Activated gamma-delta T cell (primary cell): ENCODE measurements at places on chromosomes 11 and 22.

- DNase-seq: no peak
Measured at GRCh38 chr11:125387901-125388300, 108.2 kb downstream of the FEZ1 start.

- no peak for DNase-seq
Measured at GRCh38 chr22:37544955-37545702, 15.2 kb upstream of the CDC42EP1 start.

GRCh38 chr11:112421879-112422278, 161.2 kb upstream of the PLET1 start:
- DNase-seq: no peak

- no peak for DNase-seq
Measured at GRCh38 chr22:37647928-37648327, 8.5 kb downstream of the SH3BP1 start.

DNA sequence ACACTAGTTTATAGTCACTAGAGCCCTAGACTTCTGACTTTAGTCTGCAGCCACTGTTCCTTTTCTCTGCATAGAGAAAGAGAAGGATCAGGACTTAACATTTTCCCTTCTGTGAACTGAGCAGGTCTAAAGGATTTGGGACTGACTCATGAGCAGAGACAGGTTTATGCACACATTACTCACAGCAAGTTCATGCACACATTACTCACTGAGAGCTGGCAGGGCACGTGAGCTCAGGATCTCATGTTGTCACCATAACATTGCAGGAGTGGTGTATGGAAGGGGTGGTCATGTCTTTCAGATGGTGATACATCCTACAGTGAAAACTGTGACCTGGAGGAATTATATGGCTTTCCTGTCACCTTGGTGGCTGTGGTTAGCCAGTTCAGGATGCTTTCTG, 56.4 kb downstream of the CEP164 start:
- DNase-seq: no peak

DNA sequence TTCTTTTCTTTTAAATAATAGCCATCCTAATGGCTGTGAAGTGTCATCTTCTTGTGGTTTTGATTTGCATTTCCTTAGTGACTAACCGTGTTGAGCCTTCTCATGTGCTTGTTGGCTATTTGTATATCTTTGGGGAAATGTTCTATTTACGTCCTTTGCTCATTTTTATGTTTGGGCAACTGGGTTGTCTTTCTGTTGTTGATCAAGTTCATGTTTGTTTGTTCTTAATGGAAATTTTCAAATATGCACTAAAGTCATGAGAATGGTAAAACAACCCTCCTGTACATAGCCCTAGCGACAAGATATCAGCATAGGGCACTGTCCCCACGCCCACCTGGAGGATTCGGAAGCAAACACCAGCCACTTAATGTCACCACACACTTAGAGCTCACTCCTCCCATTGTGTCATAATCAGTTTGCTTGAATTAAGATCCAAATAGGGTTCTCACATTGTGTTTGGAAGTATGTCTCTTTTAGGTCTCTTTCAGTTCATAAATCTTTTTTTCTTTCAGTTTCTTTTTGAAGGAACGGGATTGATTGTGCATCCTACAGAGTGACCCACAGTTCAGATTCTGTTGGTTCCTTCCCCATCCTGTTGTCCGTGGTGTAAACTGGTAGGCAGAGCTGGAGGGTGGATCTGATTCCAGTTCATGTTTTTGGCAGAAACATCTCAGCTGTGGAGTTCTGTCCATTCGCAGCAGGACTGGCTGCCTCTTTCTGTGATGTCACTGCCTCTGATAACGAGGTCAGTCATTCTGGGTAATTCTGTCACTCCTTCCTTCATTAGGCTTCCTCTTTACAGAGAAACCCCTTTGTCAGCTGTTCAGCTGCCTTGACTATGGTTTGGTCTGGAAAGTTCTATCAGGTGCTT, 26.4 kb upstream of the ADORA2A start:
- DNase-seq: no peak
